Astrocyte of the cerebellum (primary cell): ENCODE measurements at places on chromosomes 11 and 22.

DNA sequence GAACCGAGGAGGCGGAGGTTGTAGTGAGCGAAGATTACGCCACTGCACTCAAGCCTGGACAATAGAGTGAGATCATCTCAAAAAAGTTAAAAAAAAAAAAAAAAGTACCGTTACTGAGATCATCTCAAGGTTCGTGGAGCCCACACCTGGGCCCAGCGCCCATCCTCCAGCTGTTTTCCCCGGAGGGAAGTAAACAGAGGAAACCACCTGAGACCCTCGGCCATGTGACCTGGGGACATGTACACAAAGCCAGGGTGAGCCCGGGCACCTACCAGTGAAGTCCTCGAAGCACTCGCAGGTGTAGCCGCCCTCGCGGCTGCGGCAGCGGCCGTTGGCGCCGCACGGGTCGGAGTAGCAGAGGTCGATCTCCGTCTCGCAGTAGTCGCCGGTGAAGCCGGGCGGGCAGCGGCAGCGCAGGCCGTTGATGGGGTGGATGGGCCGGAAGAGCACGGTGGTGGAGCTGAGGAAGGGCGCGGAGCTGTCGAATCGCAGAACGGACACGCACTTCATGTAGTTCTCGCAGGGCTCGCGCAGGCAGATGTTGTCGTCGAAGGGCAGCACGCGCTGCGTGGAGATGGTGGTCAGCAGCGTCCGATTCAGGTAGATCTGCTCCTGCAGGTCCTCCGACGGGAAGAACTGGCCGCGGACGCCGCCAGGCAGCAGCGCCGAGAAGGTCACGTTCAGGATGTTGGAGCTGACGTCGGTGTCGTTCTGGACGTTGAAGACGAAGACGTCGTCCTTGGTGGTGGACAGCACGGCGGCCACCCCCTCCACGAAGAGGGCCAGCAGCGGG lies 73.8 kb downstream of the CELSR1 start:
- no peak for DNase-seq

DNA sequence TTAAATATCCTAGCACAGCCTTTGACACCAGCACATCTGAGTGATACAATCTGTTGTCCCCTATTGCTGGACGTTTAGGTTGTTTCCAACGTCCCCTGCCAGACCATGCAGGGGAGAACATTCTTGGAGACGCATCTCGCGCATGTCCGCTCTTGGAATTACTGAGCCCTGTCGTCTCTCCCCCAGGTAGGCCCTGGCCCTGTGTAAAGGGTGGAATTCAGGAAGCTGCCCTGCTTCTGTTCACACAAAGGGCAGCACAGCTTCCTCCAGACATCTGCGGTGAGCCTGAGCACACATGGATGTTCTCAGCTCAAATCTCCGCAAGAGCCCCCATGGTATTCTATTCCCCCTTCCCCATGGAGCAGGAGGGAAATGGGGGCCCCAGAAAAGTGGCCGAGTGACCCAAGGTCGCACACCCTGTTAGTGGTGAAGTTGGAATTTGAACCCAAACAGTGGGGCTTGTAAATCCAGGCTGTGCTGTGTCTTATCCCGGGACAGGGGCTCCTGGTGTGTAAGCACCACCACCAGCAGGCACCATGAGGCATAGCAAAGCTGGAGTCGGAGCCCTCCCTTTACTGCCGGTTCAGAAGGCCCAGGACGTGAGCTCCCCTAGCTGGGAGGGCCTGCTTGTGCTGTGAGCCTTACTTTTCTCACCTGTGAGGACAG lies 5.0 kb upstream of the FGF19 start:
- DNase-seq = no peak

GRCh38 chr22:44186737-44187136 lies 6.0 kb downstream of the PARVG start:
- no peak for DNase-seq

- no peak for DNase-seq
Observed at GRCh38 chr11:12430351-12430750, 53.0 kb downstream of the PARVA start.

- DNase-seq = no peak
Observed at GRCh38 chr22:23063539-23064380, 6.6 kb upstream of the GNAZ start.
